Uterus (tissue), 4 donors: ENCODE measurements at places on chromosomes 7 and 10. TPM values are rescaled to one million over a fixed set of nuclear protein-coding genes. Genes with fewer than 3 reads are reported as not detected.

Gene CD36
- 18.1 TPM for total RNA-seq

- DNase-seq: no peak
Observed at GRCh38 chr7:77413861-77414424, 2.2 kb downstream of the GSAP start.

Gene ARHGEF5
- 6.8 TPM for total RNA-seq

Gene BNIP3
- total RNA-seq: 38.9 TPM

DNA sequence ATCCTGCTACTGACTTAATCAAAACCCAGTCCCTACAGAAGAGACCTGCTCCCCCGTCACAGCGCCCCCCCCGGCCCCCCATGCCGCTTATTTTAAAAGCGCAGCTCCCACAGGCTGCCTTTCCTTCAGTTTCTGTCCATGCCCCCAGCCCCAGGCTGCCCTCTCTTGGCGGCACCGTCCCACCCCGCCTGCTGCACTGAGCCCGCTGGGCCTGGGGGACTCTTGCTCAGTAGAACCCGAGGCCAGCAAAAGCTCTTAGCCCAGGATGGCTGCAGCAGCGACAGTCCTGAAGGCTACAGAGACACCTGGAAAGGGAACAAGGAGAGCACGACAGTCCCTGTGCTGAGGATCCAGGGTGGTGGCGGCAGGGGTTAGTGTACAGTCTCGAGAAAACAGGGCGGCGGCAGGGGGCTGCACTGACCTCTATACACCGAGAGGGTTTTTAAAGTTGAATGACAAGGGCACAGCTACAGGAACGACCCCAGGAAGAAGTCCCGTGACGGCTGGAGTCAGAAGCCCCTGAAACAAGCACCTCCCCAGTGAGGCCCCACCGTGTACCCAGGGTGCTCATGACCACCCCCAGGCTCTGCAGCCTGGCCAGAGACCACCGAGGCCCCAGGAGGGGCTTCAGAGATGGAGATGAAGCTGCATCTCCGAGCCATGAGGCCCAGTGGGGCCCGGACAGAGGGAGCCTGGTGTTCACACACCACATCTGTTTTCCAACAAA lies 54.4 kb downstream of the ZRANB1 start:
- DNase-seq: no peak

GRCh38 chr7:28771906-28772622 lies 186.1 kb downstream of the TRIL start:
- DNase-seq: no peak

Gene GNGT1
- not detected for total RNA-seq

DNA sequence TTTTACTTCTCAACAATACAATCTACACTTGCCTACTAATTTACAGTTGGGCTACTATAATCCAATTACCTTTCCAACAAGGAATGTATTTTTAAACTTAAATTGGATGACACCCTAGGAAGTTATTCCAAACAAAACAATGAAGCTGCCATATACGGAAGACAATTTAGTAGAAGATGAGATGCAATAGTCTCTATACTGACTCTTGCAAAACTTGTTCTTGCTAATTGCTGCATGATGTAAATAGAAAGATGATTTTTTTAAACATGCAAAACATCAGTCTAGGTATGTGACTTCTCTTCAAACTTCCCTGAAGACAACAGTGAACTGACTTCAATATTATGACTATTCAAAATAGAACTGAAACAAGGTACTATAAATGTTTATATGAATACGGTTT lies 17.6 kb downstream of the NT5C3A start:
- DNase-seq: no peak

Gene MOGAT3
- total RNA-seq: not detected

Gene SGMS1
- total RNA-seq: 102 TPM

DNA sequence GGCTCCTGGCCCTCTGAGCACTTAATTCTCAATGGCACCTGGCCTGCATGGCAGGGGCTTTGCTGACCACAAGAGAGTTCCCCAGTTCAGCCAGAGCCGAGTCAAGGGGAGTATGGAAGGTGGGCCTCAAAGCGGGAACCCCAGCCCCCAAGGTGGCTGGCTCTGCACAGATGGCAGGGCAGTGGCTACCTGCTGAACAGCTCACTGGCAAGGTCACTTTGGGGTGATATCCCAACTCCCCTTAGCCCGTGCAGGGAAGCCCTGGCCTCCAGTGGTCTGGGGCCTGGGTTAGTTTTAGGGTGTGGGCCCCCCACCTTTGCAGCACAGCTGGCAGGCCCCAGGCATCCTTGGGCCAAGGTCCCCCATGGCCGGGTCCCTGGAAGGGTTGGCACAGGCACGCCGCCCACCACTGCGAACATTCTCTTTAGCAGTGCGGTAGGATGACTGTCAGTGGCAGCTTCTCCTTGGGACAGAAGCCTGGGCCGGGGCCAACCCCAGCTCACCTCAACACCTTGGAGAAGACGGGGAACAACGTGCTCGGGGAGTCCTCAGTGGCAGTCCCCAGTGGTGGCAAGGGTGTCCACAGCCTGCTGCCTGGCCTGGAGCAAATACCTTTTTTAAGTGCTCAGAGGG lies 36.8 kb downstream of the PPIF start:
- peak; percentile 34 for DNase-seq

Gene CARD11
- not detected for total RNA-seq

DNA sequence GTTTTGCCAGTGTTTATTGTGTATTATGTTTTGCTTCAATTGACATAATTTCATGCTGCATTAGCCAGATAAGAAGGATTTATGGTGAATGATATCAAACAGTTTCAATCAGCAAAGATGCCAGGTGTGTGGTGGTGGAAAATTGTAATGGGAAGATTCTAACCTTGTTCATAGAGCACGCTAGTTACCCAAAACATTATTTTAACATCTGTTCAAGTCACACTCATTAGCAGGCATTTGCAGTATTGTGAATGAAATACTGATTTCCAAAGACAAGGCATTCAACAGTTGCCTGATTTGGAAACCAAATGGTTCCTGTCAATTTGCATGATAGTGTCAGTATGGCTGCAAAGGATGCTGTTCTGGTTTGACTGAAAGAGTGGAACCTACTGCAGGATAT lies 129.7 kb downstream of the EPC1 start:
- no peak for DNase-seq

- peak; percentile 79 for DNase-seq
Observed at GRCh38 chr10:689452-690371, at the start of gene DIP2C. Gene DIP2C (minus strand): TSS chr10:689668. CDS start chr10:689578, 90 bp downstream.

- DNase-seq: no peak
Observed at GRCh38 chr10:63247771-63248170, 114.6 kb downstream of the NRBF2 start.

Gene HOXA11
- 82.0 TPM for total RNA-seq

DNA sequence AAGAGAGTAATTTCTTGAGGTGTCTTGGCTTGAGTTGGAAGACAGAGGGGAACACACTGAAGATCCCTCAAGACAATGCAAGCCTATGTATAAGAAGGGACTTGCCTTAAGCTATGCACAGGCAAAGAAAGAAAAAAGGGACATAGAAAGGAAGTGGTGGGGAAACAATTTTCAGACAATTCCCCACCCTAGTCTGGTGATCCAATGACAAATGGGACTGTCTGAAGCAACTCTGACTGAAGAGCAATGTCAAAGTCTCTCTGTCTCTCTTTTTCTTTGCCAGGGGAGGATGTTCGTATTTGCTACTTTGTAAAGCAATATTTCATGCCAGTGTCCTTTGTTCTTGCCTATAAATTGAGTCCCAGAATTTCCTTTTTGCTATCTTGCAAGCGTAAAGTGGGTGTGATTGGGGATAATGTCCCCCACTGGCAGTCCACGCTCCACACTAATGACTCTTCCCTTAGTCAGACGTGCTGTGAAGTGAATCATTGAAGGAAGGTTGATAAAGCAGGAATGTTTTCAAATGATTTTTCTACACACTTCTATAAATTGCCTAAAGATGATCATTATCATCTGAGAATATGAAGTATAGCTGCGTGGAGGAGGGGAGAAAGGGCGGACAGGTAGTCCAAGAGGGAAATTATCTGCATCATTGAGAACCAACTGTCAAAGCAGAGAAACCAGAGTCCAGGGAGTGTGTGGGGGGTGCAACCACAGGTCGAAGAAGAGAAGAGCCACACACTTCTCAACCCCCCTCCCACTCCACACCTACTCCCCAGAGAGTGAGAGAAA lies 243.8 kb upstream of the ETV1 start:
- no peak for DNase-seq

- no peak for DNase-seq
Observed at GRCh38 chr7:21934808-21935207, 10.9 kb downstream of the CDCA7L start.

Gene BEND7
- total RNA-seq: 7.1 TPM

DNA sequence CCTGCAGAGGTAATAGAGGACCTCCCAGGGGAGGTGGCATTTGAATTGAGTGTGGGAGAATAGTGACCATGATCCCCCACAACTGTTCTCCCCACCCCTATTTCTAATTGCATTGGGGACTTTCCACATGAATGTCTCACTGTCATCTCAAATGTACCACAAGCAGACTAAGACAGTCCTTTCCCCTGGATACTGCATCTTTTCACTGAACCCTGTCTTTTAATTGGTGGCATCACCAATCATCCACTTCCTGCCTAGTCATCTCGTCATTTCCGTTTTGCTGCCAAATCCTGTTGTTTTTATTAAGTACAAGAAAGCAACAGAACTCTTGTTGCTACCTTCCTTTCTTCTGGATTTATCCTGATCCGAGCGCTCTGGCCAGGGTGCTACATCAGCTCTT lies 120.3 kb downstream of the NRP1 start:
- no peak for DNase-seq

DNA sequence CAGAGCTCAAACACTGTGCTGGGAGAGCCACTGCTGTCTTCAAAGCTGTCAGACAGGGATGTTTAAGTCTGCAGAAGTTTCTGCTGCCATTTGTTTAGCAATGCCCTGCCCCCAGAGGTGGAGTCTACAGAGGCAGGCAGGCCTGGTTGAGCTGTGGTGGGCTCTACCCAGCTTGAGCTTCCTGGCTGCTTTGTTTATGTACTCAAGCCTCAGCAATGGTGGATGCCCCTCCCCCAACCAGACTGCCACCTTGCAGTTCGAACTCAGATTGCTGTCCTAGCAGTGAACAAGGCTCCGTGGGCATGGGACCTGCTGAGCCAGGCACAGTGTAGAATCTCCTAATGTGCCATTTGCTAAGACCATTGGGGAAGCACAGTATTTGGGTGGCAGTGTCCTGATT lies 4.6 kb upstream of the CYP2C19 start:
- no peak for DNase-seq

Gene CALML5
- not detected for total RNA-seq
